Epithelial cell of alveolus of lung (primary cell): ENCODE measurements at places on chromosomes 13 and 19. TPM values are rescaled to one million over a fixed set of nuclear protein-coding genes. Genes with fewer than 3 reads are reported as not detected.

The FPR2 gene
- total RNA-seq = not detected in 2 replicates

The ZNF43 gene
- total RNA-seq = 5.0 and 9.4 TPM in 2 replicates

The ETV2 gene
- total RNA-seq = 0.78 TPM in 1 of 2 replicates, not detected in the other

The FGF14 gene
- 0.52 and 5.9 TPM in 2 replicates for total RNA-seq

The OXGR1 gene
- 0.65 TPM in 1 of 2 replicates, not detected in the other for total RNA-seq

The CALR3 gene
- total RNA-seq = 0.39 and 0.56 TPM in 2 replicates

The CACNA1A gene
- total RNA-seq = 0.52 and 1.3 TPM in 2 replicates

The RNF17 gene
- not detected in 2 replicates for total RNA-seq

The THAP8 gene
- 5.3 and 7.9 TPM in 2 replicates for total RNA-seq

The ZNF726 gene
- 2.2 and 4.3 TPM in 2 replicates for total RNA-seq
